Fibroblast of upper back skin (primary cell): ENCODE measurements at places on chromosomes 13 and 19.

GRCh38 chr13:109152311-109152820, 523.0 kb downstream of the MYO16 start:
- no peak for DNase-seq

GRCh38 chr13:46666727-46667456, 113.9 kb downstream of the LRCH1 start:
- no peak for DNase-seq

DNA sequence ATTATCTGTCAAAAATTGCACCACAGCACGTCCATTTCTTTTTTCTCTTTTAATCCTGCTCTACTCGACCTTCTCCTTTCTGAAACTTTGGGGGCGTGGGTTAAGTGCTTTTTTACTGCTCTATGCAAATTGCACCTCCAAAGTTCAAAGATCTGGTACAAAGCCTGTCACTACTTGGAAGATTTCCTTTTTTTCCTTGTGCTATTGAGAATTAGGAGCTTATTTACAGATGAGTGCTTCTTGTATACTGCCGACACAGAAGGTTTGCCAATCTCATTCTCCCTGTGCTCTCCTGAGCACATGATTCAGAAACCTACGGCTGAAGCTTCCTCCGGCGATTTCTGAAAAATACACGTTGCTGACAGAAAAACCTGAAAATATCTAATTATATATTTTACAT, 94.8 kb downstream of the TEX29 start:
- DNase-seq: no peak

DNA sequence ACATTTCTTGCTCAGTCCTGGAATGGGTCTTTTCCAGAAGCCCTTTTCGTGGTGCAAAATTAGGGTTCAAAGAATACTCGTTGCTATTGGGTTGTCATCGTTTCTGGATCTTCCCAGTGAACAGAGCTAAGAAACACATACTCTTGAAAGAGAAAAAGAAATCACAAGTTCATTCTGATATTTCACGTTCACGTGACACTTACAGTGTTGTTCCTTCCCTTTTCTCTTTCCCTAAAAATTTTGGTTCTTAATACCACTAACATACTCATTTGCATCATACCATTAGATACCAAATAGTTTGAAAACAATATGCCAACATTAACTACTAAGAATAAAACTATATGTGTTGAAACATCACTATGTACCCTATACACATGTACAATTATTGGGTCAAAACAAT, 13.4 kb upstream of the GTF2F1 start:
- no peak for DNase-seq

GRCh38 chr19:33953592-33953991, 156.9 kb downstream of the KCTD15 start:
- no peak for DNase-seq

DNA sequence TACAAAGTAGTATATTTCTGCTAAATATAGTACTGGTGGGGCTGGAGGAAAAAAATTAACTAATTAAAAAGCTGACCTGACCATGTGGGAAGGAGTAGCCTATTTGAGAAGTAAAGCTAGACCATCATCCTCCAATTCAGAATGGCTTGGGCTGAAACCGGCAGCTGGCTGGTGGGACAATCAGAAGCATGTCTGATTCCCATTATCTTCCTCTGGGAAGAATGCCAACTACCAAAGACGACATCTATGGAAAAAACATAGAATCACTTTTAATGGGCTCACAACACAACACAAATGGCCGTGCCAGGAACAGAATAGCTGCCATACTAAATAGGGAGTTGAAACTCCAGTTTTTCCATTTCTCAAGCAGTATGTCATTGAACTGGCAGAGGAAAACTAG, 120.4 kb upstream of the FREM2 start:
- no peak for DNase-seq

GRCh38 chr19:2333027-2333806, 4.7 kb downstream of the SPPL2B start:
- DNase-seq: no peak

- DNase-seq: peak; percentile 48
These were observed 1.5 kb downstream of the ERF start for GRCh38 chr19:42253245-42254088.
